ENCODE measurements at places on chromosomes 1 and 21.

DNA sequence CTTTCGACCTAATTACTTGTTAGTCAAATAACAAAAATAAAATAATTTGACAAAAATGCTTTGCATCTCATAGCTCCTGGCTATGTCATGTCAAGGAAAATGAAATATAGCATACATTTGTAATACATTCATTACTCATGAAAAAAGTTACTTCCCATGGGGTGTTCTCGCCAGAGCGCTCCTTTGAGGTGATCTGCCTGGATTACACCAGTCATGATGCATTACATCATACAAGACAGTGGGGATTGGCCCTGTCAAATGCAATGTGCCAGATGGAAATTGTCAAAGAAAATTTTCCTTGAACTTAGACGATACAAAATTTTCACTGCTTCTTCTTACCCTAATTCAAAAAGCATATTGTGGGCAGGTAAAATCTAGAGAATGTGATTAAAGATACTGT is 215.6 kb upstream of the B3GALT2 start:
- no peak for DNase-seq

GRCh38 chr1:113223546-113223945 is 150.5 kb downstream of the LRIG2 start:
- DNase-seq, result no peak

DNA sequence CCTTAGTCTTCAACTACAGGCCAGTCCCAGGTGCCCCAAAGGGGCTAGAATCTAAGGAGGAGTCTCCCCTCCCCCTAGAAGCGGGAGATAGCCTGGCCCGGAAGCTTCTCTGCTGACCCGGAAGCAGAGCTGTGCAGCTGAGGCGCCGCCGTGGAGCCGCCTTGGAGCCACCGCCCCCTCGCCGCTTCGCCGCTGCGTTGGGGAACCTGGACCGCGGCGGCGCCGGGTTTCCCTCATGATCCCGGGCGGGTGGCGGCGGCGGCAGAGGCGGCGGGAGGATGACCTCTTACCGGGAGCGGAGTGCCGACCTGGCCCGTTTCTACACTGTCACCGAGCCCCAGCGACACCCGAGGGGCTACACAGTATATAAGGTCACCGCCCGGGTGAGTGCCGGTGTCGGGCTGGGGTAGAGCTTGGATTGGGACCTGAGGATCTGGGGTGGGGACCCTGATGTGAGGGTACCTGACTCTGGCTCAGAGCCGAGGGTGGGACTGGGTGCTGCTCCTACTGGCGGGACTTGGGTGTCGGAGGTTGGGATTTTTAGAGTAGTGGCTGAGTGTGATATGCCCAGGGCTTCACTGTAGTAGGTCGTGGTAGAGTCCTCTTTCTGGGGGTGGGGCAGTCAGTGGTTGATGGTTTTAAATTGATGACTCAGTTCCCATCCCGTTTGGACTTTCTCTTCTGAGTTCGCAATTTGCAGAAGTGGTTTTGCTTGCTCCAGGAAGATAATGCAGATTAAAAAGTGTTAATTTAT is at the start of gene RPS6KC1:
Gene RPS6KC1 (plus strand): TSS at position 115 of the 754 bp plus-strand sequence. CDS start 164 bp downstream, at position 279.
- DNase-seq, result peak; percentile 85

DNA sequence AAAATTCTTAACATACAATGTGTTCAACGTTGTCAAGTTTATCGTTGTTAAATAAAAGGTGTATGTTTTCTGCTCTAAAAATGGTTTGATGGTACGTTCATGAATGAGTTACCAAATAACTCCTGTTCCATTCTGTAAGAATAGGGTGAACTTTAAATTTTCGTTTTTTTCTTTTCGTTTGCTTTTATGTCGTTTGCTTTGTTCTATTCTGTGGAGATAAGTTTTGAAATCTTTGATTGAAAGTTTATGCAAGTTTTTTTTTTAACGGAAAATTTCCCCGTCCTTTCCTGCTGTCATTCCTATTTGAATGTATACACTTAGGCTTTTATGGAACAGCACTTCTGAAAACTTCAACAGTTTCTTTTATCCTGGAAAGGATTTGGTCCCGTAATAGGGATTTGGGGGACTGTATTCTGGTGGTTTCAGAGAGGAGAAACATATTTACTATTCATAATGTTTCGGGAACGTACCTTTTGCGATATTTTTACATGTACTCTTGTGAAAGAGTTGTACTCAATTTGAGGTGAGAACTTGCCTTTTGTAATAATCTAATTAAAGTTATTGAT is 1.7 kb downstream of the DR1 start:
- DNase-seq, result no peak

DNA sequence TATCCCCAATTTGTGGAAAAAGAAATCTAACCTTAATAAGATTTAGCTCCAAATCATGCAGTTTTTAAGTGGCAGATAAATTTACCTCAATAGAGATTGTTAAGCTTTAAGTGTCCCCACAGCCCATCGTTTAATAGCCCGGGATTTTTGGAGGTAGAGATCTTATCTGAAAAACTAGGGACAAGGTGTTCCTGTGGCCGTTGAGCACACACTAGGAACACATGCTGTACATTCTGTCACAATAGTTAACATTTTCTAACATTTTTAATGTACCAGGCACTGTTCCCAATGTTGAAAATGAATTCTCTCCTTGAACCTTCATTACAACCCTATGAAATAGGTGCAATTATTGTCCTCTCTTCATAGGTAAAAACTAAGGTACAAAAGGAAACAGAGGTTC is 85.7 kb upstream of the PLD5 start:
- DNase-seq, result no peak

GRCh38 chr1:176670853-176671252 is 207.9 kb downstream of the PAPPA2 start:
- DNase-seq, result no peak

- DNase-seq, result no peak
Measured at GRCh38 chr1:177230228-177231016, 59.7 kb downstream of the BRINP2 start.

DNA sequence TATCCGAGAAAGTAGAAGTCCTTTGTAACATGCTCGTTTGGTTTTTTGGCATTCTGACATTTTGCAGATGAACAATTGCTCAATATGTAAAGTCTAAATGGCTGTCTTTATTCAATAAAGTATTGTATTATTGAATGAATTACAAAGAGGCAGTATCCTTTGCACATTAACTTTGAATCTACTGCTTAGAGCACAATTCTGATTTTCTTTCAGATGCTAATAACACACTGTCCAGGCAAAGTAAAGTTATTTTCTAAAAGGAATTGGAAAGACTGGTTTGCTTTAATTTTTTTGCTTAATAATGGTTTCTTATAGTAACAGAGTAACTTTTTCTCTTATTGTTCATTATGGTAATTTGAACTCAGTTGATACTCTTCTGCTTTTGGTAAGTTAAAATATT is 494.8 kb downstream of the RWDD3 start:
- no peak for DNase-seq

DNA sequence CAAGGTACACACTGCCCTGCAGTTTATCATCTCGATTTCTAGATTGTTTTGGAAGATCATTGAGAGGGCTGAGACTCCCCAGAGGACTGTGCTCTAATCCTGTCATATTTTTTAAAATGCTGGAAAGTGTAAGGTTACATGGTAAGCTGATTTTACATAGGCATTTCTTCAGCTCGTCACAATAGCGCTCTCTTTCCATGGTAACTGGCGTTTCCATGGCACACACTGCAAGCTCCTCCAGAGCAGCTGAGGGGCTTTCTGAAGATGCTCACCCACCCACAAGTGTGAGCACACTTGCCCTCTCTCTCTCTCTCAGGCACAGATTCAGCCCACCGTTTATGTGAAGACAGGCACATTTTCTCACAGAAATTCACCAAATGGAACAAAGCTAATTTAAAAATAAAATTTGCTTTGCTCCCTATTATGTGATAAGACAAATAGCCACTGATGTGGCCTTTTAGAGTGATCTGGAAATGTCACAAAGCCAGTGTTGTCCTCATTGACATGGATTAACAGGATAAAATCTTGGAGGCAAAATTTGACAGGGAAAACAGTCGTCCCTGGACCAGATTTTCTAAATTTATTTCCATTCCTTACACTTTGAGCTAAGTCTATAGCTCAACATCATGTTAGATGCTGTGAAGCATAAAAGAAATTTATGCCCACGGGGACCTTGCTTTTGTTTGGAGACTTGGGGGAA is 421.5 kb downstream of the RWDD3 start:
- no peak for DNase-seq

DNA sequence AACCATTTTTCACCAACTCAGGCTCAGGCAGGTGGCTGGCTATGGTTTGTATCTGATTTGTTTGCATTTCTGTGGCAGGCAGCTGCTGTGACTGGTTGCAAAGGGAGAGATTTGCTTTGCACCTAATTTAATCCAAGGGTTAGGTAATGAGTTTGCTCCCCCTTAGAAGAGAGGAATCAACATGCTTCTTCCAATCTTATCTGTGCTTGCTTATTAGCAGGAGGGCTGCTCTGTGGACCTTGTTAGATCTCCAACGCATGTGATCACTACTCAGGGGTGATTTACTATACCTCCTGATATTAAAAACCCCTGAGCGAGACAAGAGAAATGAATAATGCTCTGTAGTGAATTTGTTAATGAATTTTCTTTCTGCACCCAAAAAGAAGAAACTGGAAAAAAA is 20.5 kb downstream of the OLFML3 start:
- no peak for DNase-seq

- DNase-seq, result peak; percentile 31
Measured at GRCh38 chr1:9654051-9654833, 2.7 kb downstream of the PIK3CD start.

- DNase-seq, result no peak
Measured at GRCh38 chr1:25615172-25615541, 1.4 kb upstream of the MAN1C1 start.

GRCh38 chr1:16254263-16254928 is 17.4 kb upstream of the CPLANE2 start:
- DNase-seq, result no peak

GRCh38 chr1:92933459-92933858 is 27.8 kb downstream of the DIPK1A start:
- DNase-seq, result no peak

- no peak for DNase-seq
Measured at GRCh38 chr1:236997361-236997760, 6.9 kb downstream of the MT1HL1 start.

DNA sequence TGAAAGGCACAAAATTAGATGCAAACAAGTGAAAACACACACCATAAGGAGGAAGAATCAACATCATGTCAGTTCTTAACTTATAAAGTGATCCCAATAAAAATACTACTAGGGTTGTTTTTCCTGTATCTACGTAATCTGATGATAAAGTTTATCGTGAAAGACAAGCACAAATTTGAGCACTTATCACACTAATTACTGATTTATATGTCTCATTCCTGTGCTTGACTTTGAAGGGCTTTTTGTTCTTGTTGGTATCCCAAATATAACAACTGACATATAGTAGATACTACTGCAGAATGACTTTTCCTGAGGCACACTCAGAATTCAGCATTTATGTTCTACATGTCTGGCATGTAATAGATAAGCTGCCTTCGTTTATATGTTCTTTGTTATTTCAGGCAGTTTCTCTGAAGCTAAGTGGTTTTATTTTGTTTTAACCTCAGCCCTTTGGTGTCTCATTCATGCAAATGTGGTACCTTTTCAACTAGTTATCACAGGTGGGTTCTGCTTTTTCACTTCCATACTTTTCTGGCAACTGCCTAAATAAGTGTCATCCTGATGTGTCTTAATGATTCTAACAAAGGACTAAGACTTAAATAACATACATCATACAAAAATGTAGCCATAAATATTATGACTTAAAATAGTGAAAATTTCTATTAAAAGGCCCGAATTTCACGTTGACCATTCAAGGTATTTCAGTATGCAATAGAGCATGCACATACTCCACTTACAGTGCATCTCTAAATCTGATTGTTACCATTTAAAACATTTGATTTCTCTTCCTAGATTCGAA is 73.2 kb downstream of the LRRC8C start:
- DNase-seq, result no peak

DNA sequence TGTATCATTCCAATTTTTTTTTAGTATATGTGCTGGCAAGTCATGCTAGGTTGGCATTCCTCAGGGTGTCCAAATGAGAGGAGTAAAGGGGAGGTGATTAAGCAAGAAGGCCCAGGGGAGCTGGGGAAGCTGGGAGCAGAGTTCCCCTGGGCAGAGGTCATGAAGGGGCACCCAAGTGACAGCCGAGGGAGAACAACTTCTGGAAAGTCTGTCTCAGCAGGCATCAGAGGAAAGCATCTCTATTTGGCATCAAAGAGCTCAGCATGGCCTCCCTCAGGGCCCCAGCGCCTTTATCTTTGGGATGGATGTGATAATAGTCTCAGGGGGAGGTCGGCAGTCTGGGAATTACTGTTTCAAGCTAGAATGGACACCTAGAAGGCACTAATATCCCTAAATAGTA is 5.0 kb upstream of the ENO1 start:
- DNase-seq, result no peak

DNA sequence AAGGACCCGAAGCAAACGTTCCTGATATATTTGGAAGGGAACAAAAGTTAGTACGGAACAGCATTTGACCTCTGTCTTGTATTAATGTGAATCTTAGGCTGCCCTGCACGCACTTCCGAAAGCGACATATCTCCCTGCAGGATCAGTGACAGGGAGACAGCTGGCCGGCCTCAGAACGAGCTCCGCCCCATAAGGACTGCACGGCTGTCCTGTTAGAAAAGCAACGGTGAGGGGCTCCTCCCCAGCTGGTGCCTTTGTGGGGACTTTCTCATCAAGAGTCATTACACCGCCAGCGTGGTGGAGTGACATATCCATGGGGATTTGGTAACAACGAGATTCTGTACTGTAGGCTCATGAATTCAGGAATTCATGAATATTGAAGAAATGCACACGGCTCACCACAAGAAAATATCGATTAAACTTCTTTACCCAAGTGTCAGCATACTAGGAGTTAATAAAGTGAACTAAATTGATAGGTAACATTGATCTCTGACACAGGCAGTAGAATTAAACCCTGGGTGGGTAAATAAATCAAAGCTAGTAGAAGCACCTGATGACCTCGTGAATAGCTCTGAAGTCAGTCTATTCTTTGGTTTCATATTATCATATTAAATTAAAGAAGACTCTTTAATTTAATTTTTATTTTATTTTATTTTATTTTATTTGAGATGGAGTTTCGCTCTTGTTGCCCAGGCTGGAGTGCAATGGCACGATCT is 8.1 kb upstream of the GREM2 start:
- no peak for DNase-seq
